Activated naive CD4-positive, alpha-beta T cell treated with anti-CD3 and anti-CD28 coated beads, Interleukin-2, amount 10 ng/mL, durations not matched to agents 7 days and 5 days (primary cell): ENCODE measurements at places on chromosomes 5 and 9.

GRCh38 chr9:126684965-126685465, 71.3 kb downstream of the LMX1B start:
- no peak for DNase-seq

GRCh38 chr9:134947265-134947955, 29.7 kb upstream of the FCN1 start:
- no peak for DNase-seq

DNA sequence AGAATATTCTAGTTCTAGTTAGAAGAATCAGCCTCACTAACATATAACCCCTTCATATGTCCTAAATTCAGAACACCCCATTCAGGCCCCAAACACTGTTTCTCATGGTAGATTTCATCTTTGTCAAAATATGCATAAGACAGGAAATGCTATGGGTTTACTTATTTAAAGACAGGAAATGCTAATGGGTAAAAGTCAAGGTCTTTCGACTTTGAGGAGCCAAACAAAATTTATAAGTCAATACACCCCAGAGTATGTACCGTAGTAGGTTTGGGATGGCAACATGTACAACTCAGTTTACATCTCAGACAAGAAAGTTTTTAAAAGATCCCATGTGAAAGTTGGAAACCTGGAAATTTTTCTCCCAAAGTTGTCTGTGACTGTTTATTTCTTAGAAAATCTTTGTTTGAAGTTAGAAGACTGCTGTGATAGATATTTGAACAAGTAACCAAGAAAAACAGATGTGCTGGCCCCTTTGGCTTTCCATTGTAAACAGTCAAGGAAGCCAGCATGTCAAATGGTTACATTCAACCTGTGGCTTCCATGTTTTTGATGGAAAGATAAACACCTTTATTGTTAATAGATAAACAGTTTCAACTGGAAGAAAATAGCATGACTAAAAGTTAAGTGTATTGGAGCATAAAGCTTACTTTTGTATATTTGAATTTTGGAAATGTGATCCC, 102.2 kb downstream of the INIP start:
- no peak for DNase-seq

- DNase-seq, result peak; percentile 58
These were observed 502 bp downstream of the NSD1 start for GRCh38 chr5:177133853-177134696.

DNA sequence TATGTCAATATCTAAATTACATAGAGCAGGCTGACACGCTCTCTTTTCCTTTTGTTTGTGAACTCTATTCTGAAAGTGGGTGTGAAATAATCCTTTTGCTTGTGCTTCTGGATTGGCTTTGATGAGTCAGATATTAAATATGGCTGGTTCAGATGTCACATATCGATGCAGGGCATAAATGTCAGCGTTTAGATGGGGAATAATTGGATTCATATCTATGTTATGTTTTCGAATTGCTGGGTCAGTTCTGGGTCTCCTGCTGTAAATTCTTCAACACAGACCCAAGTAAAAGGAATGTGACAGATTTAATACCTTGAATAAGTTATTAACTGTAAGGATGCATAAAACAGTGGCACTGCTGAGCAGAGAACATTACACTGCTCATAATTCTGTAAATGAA, 118.7 kb upstream of the SNX2 start:
- no peak for DNase-seq

- no peak for DNase-seq
These were observed 43.5 kb downstream of the SCAI start for GRCh38 chr9:125099816-125100215.

DNA sequence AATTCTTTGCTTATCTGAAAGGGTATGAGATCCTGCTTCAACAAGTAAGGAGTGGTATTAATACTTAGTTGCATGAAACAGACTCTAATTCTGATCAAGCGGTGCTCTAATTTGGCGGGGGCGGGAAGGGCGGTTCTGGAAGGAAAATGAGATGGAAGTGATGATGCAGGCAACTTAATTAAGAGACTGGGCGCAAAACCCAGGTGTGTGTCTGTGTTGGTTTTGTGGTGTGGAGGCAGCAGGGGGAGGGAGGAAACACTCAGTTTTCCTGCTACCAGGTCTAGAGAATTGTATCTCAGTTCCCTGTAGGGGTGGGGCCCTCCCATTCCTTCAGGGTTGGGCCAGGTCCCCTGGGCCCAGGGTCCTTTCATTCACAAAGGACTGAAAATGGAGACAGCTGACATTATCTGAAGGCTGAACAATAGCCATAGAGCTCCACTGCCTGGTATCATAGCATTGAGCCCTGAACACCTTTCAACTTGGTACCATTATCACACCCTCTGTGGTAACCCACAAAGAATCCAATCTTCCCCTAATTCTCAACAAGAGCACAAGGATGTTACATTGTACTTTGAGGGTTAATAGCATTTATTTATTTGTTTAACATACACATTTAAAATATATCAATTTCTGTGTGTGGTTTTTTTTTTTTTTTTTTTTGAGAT, 17.2 kb upstream of the C5orf47 start:
- DNase-seq, result no peak

- no peak for DNase-seq
These were observed 8.9 kb upstream of the ZNF483 start for GRCh38 chr9:111516061-111516465.

- no peak for DNase-seq
These were observed 221.3 kb upstream of the DAPK1 start for GRCh38 chr9:87276327-87276841.

- no peak for DNase-seq
These were observed at the start of gene FOXB2 for GRCh38 chr9:77019236-77019925. Gene FOXB2 (plus strand): TSS chr9:77019655. CDS start chr9:77019655, 0 bp downstream.

GRCh38 chr9:20391208-20391607, 231.1 kb downstream of the MLLT3 start:
- DNase-seq, result no peak
